ENCODE measurements at places on chromosomes 1 and 21.

- DNase-seq: no peak
These were observed 116.5 kb downstream of the ZP4 start for GRCh38 chr1:237774246-237774645.

- peak; percentile 16 for DNase-seq
These were observed at the start of gene TMEM269 for GRCh38 chr1:42784946-42785693. TMEM269 (plus strand) TSS chr1:42784991; CDS start chr1:42789894, 4,903 bp downstream.

DNA sequence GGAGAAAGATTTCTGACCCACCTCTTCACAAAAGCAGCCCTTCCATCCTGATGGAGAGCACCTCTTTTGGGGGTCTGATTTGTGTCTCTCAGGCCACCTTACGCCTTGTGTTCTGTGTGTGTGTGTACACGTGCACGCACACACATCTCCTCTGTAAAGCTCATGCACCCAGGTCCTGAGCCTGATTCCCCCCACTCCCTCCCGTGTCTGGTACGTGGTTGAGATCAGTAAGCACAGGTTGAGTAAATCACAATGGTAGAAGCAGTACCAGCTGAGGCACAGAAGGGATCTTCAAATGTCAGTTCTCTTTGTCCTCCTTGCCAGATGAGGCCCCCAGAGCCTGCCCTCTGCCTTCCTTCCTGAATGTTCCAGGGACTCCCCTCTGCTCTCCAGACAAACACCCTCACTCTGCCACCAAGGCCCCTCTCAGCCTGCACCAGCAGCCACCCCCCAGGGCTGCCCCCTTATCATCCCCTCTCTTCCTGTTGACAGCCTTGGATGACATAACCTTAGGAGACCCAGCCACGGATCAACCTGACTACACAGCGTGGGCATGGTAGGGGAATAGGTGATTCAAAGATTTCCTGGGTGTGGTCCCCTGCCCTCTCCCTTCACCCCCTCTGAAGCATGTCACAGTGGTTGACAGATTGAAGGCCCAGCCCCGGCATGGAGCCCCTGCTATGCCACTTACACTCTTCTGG is 112.8 kb downstream of the HIVEP3 start:
- DNase-seq: no peak

- no peak for DNase-seq
These were observed 518.7 kb downstream of the PTPRC start for GRCh38 chr1:199157494-199157893.

GRCh38 chr1:7302873-7303272 is 468.2 kb upstream of the VAMP3 start:
- DNase-seq: no peak

GRCh38 chr1:76238094-76238628 is 163.6 kb downstream of the ST6GALNAC3 start:
- DNase-seq: no peak

DNA sequence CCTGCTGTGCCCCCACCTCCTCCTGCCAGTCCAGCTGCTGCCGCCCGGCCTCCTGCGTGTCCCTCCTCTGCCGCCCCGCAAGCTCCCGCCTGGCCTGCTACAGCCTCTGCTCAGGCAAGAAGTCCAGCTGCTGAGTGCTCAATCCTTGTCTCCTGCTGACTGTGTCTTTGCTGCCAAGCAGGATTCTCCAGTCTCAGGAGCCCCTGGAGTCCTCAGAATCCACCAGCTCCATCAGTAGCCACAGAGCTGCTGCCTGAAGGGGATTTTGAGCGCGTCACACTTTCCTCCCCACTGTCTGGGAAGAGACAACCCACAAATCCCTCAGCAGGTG is 973 bp downstream of the KRTAP10-11 start:
- DNase-seq: no peak

- no peak for DNase-seq
These were observed 50.9 kb downstream of the S100B start for GRCh38 chr21:46553993-46554392.

DNA sequence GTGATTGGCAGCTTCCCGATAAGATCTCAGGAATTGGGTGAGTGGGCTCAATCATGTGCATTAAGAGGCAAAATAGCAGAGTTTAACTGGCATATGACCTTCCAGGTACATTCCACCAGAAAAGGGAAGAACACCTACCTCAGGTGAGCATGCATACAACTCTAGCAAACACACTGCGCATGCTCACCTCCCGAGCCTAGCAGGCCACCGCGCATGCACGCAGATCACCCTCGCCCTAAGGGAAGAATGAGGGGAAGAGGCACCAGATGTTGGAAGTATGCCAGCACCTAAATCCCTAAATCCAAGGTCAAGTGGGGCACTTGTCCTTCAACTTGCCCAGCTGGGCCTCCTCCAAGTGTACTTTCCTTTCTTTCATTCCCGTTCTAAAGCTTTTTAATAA is 23.6 kb upstream of the CBR3 start:
- no peak for DNase-seq

DNA sequence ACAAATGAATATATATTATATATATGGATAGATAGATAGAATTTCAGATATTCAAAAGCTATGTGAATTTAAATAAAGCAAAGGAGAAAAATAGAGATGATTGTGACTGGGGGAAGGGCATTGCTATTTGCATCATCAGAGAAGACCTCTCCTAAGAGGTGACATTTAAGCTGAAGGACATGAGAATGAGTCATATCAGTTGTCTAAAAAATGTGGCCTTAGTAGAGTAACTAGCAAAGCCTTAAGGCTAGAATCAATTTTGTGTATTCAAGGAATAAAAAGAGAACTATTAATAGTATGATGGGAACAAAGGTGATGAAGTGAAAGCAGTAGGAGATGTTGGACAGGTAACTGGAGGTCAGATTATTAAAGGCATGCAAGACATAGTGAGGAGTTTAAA is 34.8 kb upstream of the SLC35F3 start:
- DNase-seq: no peak

DNA sequence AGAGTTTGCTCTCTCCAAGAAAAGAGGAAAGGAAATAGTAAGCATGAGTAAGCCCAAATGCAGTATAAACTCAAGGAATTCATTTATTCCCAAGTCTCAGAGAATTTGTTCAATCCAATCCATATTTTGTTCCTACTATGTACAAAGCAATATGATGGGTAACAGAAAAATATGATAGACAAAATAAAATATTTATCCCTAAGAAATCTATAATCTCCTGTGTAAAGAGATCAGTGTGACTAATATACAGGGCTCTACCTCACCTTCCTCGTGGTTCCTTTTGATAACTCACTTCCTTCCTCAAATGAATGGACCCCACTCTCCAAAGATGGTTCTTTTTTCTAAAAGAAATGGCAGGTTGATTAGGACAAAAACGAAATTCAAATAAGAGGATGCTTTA is 7.6 kb downstream of the CLSPN start:
- no peak for DNase-seq

GRCh38 chr1:3380469-3380868 is 74.0 kb upstream of the ARHGEF16 start:
- no peak for DNase-seq

GRCh38 chr1:87829360-87829759 is 500.7 kb downstream of the LMO4 start:
- no peak for DNase-seq

- DNase-seq: no peak
These were observed 48.9 kb downstream of the C4BPA start for GRCh38 chr1:207152792-207153468.

DNA sequence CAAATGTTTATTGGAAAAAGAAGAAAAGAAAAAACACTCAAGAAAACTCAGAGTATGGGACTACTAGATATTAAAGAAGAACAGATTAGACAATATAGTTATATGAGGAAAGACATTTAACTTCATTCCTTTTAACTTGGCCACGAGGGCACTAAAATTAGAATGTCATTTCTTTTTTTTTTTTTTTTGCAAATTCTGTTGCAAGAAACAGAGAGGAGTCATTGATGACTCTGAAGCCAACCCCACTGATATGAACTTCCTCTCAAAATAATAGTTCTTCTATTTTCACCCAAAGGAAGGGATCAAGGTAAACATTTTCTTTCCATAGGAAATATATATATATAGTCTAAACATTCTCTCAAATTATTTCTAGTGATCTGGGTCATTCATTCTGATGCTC is 24.6 kb upstream of the PEX19 start:
- no peak for DNase-seq

- no peak for DNase-seq
These were observed 57.9 kb upstream of the ADORA3 start for GRCh38 chr1:111561328-111561727.

DNA sequence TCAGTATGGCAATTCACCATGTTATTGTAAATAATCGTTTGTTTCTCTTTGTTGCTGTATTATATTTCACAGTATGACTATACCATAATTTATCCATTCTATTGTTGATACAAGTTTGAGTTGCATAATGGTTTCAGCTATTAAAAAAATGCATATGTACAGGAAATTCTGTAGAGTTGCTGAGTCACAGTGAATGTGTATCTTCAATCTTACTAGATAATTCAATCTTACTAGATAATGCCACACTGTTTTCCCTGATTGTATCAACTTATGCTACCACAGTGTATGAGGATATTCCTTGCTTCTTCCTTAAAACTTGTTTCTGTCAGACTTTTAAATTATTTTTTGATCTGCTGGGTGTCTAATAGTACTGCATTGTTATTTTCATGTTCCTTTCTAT is 3.5 kb upstream of the COA6 start:
- no peak for DNase-seq

DNA sequence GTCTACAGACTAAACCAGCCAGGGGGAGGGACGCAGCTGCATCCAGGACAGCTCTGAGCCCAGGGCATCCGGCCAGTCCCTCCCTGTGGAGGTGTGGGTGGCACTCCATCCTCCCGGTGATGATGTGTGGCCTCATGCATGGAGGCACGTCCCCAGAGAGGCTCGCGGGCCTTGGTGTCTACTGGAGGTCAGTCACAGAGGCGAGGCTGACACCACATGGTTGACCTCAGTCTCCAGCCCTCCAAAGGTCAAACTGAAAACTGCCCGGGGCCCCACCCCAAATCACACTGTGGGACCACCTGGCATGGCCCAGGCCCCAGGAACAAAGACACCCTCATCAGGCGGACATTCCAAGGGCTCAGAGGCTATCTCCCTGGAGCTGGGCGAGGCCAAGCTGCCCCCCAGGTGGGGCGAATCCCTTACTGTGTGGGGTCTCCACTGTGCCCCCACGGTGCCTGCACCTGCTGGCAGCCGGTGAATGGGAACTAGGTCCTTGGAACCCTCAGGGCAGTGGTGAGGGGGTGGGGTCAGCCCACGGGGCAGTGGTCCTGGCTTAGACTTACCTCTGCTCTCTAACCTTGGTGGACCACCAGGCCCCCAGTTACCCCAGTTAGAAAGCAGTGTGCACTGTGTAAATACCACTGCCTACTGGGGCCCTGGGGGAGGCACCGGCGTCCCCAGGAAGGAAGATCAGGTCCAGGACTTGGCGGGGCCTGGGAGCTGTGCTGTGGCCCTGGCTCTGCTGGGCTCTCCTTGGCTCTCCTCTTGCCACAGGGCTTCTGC is 49.1 kb downstream of the TRPM2 start:
- DNase-seq: no peak

- no peak for DNase-seq
These were observed 399.2 kb downstream of the PTBP2 start for GRCh38 chr1:97120806-97121205.

DNA sequence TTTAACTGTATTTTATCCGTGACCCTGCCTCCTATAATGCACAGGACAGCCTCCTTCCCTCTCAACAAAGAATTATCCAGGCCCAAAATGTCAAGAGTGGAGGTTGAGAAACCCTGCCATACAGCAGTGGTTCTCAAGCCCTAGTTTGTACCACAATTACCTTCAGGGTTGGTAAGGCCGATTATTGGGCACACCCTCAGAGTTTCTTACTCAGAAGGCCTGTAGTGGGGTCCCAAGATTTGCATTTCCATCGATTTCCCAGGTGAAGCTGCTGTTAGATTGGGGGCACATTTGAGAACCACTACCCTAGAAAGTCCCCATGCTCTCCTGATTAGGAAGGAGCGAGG is 400 bp upstream of the PGBD2 start:
- no peak for DNase-seq

GRCh38 chr1:39116860-39117728 is 87.4 kb upstream of the MACF1 start:
- no peak for DNase-seq

GRCh38 chr1:247334378-247335133 is 2.9 kb upstream of the ZNF496 start:
- no peak for DNase-seq

DNA sequence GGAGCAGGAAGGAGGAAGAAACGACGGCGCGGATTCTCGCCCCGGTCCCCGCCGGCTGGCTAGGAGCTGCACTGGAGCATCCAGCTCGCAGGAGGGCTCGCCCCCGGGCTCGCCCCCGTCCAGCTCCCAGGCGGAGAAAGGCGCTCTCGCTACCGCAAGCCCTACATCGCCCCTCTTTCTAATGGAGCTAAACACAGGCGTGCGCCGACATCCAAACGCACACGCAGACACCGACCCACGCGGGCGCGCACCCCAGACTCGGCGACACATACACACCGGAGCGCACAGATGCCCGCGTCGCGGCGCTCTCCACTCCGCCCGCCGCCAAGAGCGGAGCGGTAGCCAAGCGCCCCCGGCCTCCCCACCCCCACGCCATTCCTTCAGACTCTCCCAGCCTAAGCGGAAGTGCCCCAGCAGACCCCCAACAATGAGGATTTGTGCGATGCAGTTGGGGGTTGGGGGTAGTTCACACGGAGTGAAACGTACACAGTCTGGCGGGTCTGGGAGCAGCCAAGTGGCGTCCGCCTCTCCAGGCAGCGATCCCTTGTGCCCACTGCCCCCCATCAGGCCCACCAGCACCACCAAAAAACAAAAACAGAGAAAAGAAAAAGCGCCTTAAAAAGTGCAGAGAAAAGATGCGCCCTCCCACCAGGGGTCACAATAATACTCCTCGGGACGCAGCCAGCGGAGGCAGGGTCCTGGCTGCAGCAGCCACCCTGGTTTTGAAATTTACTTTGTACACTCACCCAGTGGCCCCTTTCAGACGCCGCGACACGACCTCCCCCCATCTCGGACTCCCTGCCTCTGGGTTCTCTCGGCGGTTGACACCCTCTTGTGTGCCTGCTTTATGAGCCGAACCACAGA is 1.4 kb downstream of the DAB1 start:
- no peak for DNase-seq

GRCh38 chr21:29025328-29025713 is 853 bp downstream of the USP16 start:
- no peak for DNase-seq

DNA sequence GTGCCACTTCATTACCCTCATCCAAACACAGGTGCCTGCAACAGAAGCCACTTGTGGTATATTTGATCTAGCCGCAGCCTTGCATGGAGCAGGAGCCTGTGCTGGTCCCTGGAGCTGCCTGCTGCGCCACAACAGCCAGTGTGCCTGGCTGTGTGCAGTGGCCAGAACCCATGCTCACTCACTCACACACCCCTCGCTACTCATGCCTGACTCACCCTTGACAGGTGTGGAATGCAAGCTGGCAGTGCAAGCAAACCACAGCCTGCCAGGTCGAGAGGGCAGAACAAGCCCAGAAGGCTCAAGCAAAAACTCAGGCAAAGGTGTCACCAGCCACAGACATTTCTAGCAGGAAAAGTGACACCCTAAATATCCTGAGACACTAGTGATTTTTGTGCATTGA is 1510.9 kb downstream of the KCNT2 start:
- DNase-seq: no peak

DNA sequence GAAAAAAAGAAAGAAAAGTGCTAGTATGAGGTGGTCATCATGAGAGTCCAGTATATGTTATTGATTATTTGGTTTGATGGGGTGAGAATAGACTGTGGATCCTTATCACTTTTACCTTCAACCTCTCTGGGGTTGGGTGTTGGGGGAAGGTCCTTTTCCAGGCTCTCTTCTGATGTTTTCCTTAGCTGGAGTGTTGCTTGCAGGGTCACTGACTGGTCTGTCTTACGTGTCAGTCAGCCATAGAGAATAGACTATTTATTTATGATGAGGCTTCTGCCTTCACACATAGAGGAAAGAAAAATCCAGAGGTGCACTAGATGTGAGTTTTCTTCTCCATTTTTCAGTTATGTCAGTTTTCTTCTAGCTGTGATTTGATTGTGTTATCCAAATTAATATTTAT is 36.5 kb downstream of the MAP3K21 start:
- no peak for DNase-seq

Data from activated T-helper 1 cell treated with anti-CD3 and anti-CD28 coated beads, Interleukin-2, amount 50 U/mL, for 16 hours (primary cell).